Osteoblast (primary cell): ENCODE measurements at places on chromosomes 2 and 18. TPM values are rescaled to one million over a fixed set of nuclear protein-coding genes. Genes with fewer than 3 reads are reported as not detected.

The PPP4R3B gene
- 36.5 and 37.6 TPM in 2 replicates for total RNA-seq

DNA sequence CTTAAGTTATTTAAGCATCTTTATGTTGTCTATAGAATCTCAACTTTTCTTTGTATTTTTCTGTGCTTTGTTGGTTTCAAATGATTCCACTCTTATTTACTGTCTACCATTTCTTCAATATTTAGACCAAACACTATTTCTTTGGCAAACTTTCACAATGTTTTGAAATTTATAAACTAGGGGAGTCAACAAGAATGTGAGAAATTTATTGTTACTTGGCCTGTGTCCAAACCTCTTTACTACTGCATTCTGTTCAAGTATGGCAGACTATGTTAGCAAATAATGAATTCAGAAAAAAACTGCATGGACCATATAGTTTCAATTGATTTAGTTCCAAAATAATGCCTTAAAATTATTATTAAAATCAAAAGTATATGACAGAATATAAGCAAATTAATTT lies 470.2 kb downstream of the FBXO15 start:
- no peaks in the 10 kb centered on the region for H3K4me1 ChIP-seq
- no peak overlapping the region for H3K4me3 ChIP-seq
- H3K27me3 ChIP-seq = no peaks in the 10 kb centered on the region
- no peak for DNase-seq
- H3K36me3 ChIP-seq = no peaks in the 10 kb centered on the region
- H3K27ac ChIP-seq = no peak overlapping the region

- H3K27ac ChIP-seq = no peak overlapping the region
- DNase-seq = no peak
- H3K36me3 ChIP-seq = no peaks in the 10 kb centered on the region
- H3K4me3 ChIP-seq = no peak overlapping the region
Measured at GRCh38 chr2:10557506-10558265, 109.6 kb upstream of the ODC1 start.

- peaks cover 4% of the 10 kb centered on the region for H3K27me3 ChIP-seq
- H3K27ac ChIP-seq = no peak overlapping the region
- H3K36me3 ChIP-seq = no peaks in the 10 kb centered on the region
- peaks cover 6% of the 10 kb centered on the region for H3K4me1 ChIP-seq
Measured at GRCh38 chr2:218375212-218375611, 6.9 kb upstream of the SLC11A1 start.

The COLEC12 gene
- total RNA-seq = 38.0 and 56.9 TPM in 2 replicates

The SERPINB3 gene
- total RNA-seq = not detected in 2 replicates

- no peak for DNase-seq
- no peak overlapping the region for H3K4me3 ChIP-seq
- H3K27me3 ChIP-seq = peaks cover 9% of the 10 kb centered on the region
- H3K27ac ChIP-seq = no peak overlapping the region
- H3K4me1 ChIP-seq = peaks cover 7% of the 10 kb centered on the region
Measured at GRCh38 chr18:63079114-63079513, 240.5 kb downstream of the BCL2 start.

DNA sequence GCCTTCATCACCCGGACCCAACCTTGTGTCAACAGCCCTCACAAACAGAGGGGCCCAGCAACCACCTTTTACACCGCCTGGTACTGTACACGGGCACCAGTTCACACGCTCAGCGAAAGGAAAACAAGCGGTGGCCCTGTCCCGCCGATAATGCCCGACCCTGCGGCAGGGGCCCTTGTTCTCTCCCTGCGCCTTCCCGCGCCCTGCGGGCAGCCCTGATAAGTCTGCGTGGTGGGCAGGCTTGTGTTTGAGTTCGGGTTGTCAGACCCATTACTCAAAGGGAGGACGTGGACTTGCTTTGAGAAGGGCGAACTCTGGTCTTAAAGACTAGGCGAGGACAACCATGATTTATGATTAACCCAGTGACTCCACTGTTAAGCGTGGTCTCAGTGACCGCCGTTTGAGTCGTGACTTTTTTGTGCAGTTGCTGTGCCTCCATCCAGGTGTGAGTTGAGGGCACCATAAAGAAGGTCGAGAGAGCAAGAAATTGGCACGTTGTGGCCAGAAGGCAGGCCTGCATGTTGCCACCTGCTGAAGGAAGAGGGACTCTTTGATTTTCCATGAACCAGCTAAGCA lies 167.4 kb upstream of the GATA6 start:
- no peak overlapping the region for H3K4me3 ChIP-seq
- no peak overlapping the region for H3K27ac ChIP-seq
- no peaks in the 10 kb centered on the region for H3K4me1 ChIP-seq
- H3K27me3 ChIP-seq = no peaks in the 10 kb centered on the region
- H3K36me3 ChIP-seq = no peaks in the 10 kb centered on the region
- DNase-seq = no peak

DNA sequence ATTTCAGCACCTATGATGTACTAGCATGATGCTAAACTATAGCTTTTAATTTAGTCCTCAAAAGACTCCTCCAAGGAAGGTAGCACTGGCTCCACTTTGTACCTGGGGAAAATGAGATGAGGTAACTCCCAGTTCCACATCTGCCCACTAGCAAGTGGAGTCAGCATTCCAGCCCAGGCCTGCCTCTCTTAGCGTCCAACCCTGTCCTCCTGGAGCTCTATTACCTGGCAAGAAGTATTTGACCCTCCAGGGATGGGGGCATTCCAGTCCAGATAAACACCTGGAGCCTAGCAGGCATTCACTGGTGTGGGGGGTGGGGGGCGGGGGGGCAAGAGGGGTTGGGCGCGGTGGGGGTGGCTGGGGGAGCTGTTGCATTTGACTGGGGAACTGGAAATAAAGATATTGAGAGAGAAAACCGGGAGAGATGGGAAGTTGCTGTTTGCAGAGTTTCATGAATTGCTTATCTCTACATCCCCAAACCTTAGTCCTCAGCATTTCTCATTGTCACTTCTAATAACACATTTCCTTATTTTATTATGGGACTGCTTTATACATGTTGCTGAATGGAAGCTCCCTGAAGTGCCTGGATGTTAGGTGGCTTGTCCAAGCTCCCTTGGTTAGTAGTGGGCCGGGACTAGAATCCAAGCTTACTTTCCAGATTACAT lies 22.0 kb upstream of the FZD5 start:
- H3K4me3 ChIP-seq = no peak overlapping the region
- H3K36me3 ChIP-seq = no peaks in the 10 kb centered on the region
- DNase-seq = no peak
- no peaks in the 10 kb centered on the region for H3K27me3 ChIP-seq

DNA sequence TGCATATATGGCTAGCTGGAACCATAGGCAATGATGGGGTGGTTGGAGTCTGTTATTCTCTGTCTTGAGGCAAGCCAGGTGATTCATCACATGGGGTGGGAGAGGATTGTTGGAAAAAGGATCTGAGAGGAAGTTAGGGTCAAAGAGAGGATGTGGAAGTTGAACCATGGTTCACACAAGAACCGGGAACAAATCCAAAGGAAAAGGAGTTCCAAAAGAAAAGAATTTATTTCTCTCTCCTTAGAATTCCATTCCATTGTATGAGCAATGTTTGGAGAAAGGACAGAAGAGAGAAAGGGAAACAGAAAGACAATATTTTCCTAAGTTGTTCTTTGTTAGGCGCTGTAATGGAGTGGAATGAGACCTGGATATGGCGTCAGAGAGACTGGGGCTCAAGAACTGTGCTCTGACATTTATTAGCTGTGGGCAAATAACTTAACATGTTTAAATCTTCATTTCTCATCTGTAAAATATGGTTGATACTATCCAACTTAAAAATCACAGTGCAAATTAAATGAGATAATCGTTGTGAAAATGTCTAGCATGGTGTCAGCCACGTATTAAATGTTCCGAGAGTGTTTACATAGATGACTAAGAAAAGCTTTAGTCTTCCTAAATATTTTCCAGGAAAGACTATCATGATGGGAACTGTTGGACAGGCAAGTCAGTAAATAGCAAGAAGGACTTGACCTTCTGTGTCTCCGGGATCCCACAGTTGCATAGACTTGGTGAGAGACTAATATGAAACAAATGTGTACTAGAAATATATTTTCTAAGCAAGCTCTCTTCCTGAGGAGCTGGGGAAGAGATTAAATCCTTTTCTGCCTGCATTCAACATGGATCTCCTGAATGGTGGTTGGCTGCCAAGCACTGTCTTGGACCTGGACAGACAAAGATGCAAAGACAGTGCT lies 71.4 kb downstream of the TRIB2 start:
- peaks cover 15% of the 10 kb centered on the region for H3K4me1 ChIP-seq
- H3K27ac ChIP-seq = peak overlapping the region; percentile 90
- peak overlapping the region; percentile 32 for H3K4me3 ChIP-seq
- no peaks in the 10 kb centered on the region for H3K27me3 ChIP-seq

The THSD7B gene
- under 0.01 TPM in 2 replicates for total RNA-seq

DNA sequence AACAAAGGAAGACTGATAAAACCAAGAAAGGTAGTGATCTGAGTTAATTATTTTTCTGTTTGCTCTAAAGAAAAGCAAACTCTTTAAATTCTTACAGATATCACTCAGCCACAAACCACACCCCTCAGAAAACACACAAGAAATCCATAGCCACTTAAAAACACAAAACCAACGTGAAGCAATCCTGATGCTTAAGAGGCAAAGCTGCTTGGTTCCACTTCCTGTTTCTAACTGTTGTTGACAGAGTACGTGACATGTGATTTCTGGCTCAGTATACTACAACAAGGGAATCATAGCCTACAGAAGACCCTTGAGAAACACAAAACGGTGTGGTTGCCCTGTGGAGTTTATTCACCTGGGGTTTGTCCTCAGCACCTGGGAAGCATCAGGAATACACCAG lies 240.9 kb upstream of the APCDD1 start:
- H3K4me1 ChIP-seq = no peaks in the 10 kb centered on the region
- no peak overlapping the region for H3K27ac ChIP-seq
- H3K4me3 ChIP-seq = no peak overlapping the region
- DNase-seq = no peak

GRCh38 chr2:71129114-71129901 lies 721 bp downstream of the MCEE start:
- peaks cover 8% of the 10 kb centered on the region for H3K36me3 ChIP-seq
- peaks cover 17% of the 10 kb centered on the region for H3K4me1 ChIP-seq
- no peaks in the 10 kb centered on the region for H3K27me3 ChIP-seq
- DNase-seq = peak; percentile 15
- peak overlapping the region; percentile 96 for H3K27ac ChIP-seq

The POTEI gene
- total RNA-seq = not detected in 2 replicates

GRCh38 chr2:106735807-106736206 lies 150.2 kb downstream of the ST6GAL2 start:
- no peak for DNase-seq
- H3K27ac ChIP-seq = no peak overlapping the region
- no peaks in the 10 kb centered on the region for H3K27me3 ChIP-seq
- H3K36me3 ChIP-seq = no peaks in the 10 kb centered on the region
- no peaks in the 10 kb centered on the region for H3K4me1 ChIP-seq

The DSG2 gene
- total RNA-seq = 9.0 and 21.2 TPM in 2 replicates

The RFTN2 gene
- 14.5 and 18.6 TPM in 2 replicates for total RNA-seq

The NAGK gene
- 56.9 and 57.2 TPM in 2 replicates for total RNA-seq

The GPR148 gene
- not detected in 2 replicates for total RNA-seq

- H3K36me3 ChIP-seq = no peaks in the 10 kb centered on the region
- DNase-seq = no peak
- H3K27me3 ChIP-seq = no peaks in the 10 kb centered on the region
- H3K4me1 ChIP-seq = no peaks in the 10 kb centered on the region
- no peak overlapping the region for H3K4me3 ChIP-seq
Measured at GRCh38 chr2:126408671-126409070, 247.3 kb upstream of the GYPC start.

DNA sequence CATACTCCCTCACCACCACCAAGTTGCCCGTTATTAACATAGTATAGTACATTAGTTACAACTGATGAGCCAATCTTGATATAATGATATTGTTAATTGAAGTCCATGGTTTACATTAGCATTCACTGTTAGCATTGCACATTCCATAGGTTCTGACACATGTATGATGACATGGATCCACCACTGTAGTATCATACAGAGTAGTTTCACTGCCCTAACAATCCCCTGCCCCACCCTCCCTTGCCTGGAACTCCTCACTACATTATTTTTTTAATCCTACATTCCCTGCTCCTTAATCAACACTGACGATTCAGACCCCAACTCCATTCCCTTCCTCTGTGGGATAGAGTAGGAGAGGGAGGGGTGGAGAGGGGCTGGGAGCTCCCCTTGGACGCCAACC lies 20.2 kb upstream of the ST3GAL5 start:
- no peak overlapping the region for H3K4me3 ChIP-seq
- H3K4me1 ChIP-seq = peaks cover 32% of the 10 kb centered on the region
- no peaks in the 10 kb centered on the region for H3K27me3 ChIP-seq
- DNase-seq = no peak
- H3K27ac ChIP-seq = no peak overlapping the region
- no peaks in the 10 kb centered on the region for H3K36me3 ChIP-seq

GRCh38 chr18:62899534-62899933 lies 184.2 kb downstream of the PHLPP1 start:
- H3K27ac ChIP-seq = no peak overlapping the region
- no peaks in the 10 kb centered on the region for H3K27me3 ChIP-seq
- no peak for DNase-seq
- no peaks in the 10 kb centered on the region for H3K36me3 ChIP-seq
- H3K4me3 ChIP-seq = no peak overlapping the region
- H3K4me1 ChIP-seq = no peaks in the 10 kb centered on the region

The AQP4 gene
- total RNA-seq = not detected in 2 replicates

DNA sequence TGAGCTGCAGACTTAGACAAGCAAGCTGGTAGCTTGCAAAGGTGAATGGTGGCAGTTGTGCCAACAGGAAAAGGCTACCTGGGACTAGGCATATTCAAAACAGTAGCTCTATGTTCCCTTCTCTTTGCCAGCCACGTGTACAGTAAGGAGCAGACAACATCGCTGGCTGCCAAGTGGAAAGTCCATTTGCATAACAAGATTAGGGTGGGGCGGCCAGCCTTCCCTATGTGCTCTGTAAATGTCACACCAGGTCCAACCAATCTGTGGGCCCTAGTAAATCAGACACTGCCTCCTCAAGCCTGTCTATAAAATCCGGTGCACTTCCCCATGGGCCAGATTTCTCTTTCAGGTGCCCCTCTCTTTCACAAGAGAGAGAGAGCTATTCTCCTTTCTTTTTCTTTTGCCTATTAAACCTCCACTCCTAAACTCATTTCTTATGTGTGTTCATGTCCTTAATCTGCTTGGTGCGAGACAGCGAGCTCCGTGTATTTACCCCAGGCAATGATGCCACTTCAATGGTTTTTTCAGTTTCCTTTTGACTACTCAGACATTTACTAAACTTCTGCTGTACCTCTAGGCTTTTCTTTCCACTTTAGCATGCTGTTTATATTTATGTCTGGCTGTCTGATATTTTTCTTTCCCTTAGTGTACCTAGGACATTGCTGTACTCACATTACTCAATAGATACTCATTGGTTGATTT lies 297.4 kb upstream of the GCFC2 start:
- H3K4me1 ChIP-seq = no peaks in the 10 kb centered on the region
- no peaks in the 10 kb centered on the region for H3K36me3 ChIP-seq
- no peak overlapping the region for H3K4me3 ChIP-seq
- DNase-seq = no peak
- no peak overlapping the region for H3K27ac ChIP-seq

The SLC9A2 gene
- total RNA-seq = under 0.01 TPM in 2 replicates

The MC5R gene
- 0.36 and 0.59 TPM in 2 replicates for total RNA-seq

GRCh38 chr2:191678437-191679100 lies 633 bp downstream of the NABP1 start:
- H3K36me3 ChIP-seq = peaks cover 20% of the 10 kb centered on the region
- H3K27ac ChIP-seq = peak overlapping the region; percentile 92

- no peak overlapping the region for H3K27ac ChIP-seq
- H3K4me3 ChIP-seq = no peak overlapping the region
- H3K36me3 ChIP-seq = no peaks in the 10 kb centered on the region
- H3K4me1 ChIP-seq = no peaks in the 10 kb centered on the region
- DNase-seq = no peak
Measured at GRCh38 chr2:134324947-134325346, 71.1 kb downstream of the MGAT5 start.
